H1 (cell line): ENCODE measurements at places on chromosomes 3 and 15. TPM values are rescaled to one million over a fixed set of nuclear protein-coding genes. Genes with fewer than 3 reads are reported as not detected.

The COL6A5 gene
- total RNA-seq = 0.06 TPM in 1 of 2 replicates, not detected in the other

The ZNF660 gene
- total RNA-seq = 11.7 and 13.0 TPM in 2 replicates

The FAM162A gene
- total RNA-seq = 54.1 and 59.7 TPM in 2 replicates

The MOBP gene
- 0.10 and 0.50 TPM in 2 replicates for total RNA-seq

The GRIP2 gene
- total RNA-seq = 6.4 and 6.9 TPM in 2 replicates

GRCh38 chr3:53812434-53812833 lies 33.8 kb downstream of the CHDH start:
- H3K36me3 ChIP-seq = no peaks in the 10 kb centered on the region; the same call in 1 of the 2 replicates

- no peaks in the 10 kb centered on the region for H3K36me3 ChIP-seq
- no peaks in the 10 kb centered on the region for H3K4me1 ChIP-seq
- no peak overlapping the region for H3K4me3 ChIP-seq
Observed at GRCh38 chr15:53569751-53570480, 189.5 kb downstream of the WDR72 start.

DNA sequence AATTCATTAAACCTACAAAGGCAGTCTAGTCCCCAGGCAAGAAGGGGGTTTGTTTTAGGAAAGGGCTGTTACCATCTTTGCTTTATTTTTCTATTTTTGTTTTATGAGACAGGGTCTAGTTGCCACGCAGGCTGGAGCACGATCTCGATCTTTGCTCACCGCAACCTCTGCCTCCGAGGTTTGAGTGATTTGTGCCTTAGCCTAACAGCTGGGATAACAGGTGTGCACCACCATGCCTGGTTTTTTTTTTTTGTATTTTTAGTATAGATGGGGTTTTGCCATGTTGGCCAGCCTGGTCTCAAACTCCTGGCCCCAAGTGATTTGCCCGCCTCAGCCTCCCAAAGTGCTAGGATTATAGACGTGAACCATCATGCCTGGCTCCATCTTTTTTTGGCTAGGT lies 4.9 kb downstream of the HIGD1A start:
- H3K4me1 ChIP-seq = peaks cover 14% of the 10 kb centered on the region; the same call in 1 of the 2 replicates
- no peaks in the 10 kb centered on the region for H3K27me3 ChIP-seq
- DNase-seq = no peak
- H3K36me3 ChIP-seq = 0 out of 2 replicates have a peak, but pooled peaks cover 2% of the 10 kb centered on the region
- no peak overlapping the region for H3K27ac ChIP-seq

GRCh38 chr3:156535162-156535627 lies 19.7 kb downstream of the SSR3 start:
- H3K36me3 ChIP-seq = no peaks in the 10 kb centered on the region
- no peaks in the 10 kb centered on the region for H3K27me3 ChIP-seq
- H3K27ac ChIP-seq = no peak overlapping the region
- H3K4me3 ChIP-seq = no peak overlapping the region

GRCh38 chr3:150169330-150169940 lies 198.7 kb upstream of the PFN2 start:
- DNase-seq = no peak
- H3K27me3 ChIP-seq = no peaks in the 10 kb centered on the region
- no peak overlapping the region for H3K27ac ChIP-seq

DNA sequence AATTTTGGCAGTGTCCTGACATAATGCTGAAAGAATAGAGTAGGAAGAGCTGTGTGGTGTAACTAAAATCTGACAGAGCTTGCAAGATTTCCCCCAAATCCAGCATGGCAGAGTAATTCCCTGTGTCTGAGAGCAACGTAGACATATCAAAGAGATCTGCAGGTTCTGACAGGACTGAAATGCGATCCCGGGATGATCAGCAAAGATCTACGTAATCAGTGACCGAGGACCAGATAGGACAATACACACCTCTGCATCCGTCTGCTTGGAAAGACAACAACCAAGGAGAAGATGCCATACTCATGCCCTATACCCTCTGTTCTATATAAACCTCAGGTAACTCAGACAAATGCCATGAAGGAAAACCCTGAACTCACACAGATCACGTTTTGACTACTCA lies 26.6 kb upstream of the SYNPR start:
- H3K4me1 ChIP-seq = no peaks in the 10 kb centered on the region
- H3K36me3 ChIP-seq = no peaks in the 10 kb centered on the region
- H3K4me3 ChIP-seq = no peak overlapping the region
- H3K27me3 ChIP-seq = no peaks in the 10 kb centered on the region
- H3K27ac ChIP-seq = no peak overlapping the region
- no peak for DNase-seq

GRCh38 chr3:115523458-115523857 lies 99.9 kb upstream of the GAP43 start:
- no peak overlapping the region for H3K27ac ChIP-seq
- no peak overlapping the region for H3K4me3 ChIP-seq
- H3K36me3 ChIP-seq = no peaks in the 10 kb centered on the region
- H3K4me1 ChIP-seq = no peaks in the 10 kb centered on the region

DNA sequence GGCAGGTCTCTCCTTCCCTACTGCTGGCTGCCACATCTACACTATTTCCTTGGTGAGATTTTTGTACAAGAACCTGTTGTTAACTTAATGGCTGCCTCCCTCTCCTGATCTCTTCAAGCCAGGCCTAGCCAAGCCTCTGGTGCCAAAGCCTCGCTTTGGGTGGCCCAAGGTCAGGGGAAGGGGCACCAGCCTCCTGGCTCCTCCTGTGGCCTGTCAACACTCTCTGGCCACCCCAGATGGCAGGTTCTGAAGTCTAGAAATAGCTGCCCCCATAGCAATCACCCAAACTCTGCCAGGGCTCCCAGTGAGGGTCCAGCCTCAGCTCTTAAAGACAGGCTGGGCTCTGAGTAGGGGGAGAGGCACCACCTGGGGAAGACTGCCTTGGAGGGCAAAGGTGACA lies 5.0 kb downstream of the IFRD2 start:
- no peak overlapping the region for H3K4me3 ChIP-seq
- no peaks in the 10 kb centered on the region for H3K27me3 ChIP-seq
- no peak for DNase-seq
- H3K36me3 ChIP-seq = peaks cover 23% of the 10 kb centered on the region
